Muscle of arm (tissue), 14 donors: ENCODE measurements at places on chromosomes 3 and 15. TPM values are rescaled to one million over a fixed set of nuclear protein-coding genes. Genes with fewer than 3 reads are reported as not detected.

RPP25 gene
- 0.95 TPM for polyA plus RNA-seq

TGM4 gene
- not detected for polyA plus RNA-seq

SPTSSB gene
- polyA plus RNA-seq, result 0.94 TPM

KIF7 gene
- 6.2 TPM for polyA plus RNA-seq

DNA sequence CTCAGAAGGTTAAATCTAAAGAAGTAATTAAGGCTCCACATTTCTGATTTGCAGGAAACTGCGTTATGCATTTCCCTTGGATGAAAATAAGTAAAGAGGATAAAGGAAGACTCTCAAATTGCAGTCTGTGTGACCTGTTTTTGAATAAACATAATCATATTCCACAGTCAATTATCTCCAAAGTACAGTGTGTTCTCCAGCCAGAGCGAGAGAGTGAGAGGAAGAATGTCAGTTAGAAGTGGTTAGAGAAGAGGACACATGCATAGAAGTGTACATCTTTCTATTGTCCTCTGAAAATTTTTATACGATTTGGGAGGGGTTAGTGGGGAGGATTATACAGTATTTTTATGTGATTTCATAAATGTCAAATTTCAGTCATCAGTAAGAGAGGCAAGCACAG, 487.1 kb downstream of the LPP start:
- no peak for DNase-seq

- DNase-seq, result no peak
Measured at GRCh38 chr15:92839696-92840095, 60.4 kb upstream of the CHD2 start.

GRCh38 chr3:172040078-172040980, 951 bp downstream of the FNDC3B start:
- peak; percentile 88 for DNase-seq

DNA sequence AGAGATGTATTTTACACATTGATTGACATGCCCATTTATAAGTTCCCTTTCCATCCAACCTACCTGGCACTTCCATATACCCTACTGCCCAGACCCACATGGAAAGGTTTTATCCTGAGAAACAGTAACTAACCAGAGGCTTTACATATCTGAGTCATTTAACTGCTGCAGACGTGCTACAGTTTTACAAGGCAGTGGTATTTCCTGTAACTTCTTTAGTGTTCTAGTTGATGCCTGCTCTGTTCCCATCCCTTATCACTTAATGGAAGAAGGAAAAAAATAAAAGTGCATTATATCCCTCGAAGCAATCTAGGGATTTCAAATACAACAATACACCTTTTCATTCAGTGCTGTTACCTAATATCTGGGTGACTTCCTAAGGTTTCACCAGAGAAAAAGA, 107.1 kb downstream of the TMCO5A start:
- DNase-seq, result no peak

DNA sequence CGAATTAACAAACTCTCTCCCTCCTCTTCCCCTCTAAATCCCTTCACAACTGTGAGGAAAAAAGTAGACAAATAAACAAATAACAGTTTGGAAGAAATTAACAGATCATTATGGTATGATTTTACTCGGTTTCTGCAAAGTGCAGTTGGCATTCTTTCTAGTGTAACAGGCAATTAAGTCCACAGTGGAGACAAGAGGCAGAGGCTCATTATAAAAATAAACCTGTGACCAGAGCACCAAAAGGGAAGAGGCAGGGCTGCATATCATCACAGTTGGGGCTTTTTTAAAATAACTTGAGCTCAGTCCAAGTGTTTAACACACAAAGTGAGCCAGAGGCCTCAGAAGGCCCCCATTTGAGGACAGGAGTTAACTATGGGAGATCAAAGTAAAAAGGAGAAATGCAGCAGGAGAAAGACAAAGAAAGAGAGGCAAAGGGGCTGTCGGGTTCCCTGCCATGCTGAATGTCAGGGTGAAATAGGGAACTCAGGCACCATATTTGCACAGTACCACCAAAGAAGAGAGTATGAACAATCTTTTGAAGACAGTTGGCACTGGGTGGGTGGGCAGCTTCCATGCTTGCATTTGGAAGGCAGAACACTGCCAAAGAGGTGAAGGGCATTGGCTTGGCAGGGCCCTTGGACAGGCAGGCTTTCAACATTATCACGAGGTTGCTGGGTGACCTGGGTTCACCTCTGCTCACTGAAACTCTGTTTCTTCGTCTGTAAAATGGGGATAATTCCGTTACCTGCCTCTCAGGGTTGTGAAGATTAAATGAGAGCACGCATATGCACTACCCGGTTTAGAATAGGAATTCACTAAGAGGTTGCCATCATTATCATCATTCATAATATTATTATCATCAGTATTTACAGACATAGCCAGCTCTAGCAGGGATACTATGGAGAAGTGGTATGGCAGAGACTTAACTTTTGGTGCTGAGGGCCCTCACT, 134.5 kb downstream of the MEX3B start:
- DNase-seq, result no peak

DNA sequence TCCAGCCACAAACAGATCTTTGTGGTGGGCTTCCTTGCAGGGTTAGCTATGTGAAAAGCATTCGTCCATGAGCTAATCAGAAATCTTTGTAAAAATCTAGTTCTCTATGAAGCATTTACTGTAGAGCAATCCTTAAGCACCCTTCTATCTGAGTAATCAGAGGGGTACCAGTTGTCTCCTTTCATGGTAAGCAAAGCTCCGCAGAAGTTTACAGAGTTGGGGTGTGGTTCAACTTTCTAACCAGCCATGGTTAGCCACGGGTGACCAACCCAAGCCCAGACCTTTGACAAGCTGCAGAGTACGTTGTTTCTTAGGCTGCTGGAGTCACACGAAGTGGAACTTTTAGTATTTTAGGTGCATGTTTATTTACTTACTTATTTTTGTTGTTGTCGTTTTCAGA, 77.4 kb downstream of the FLNB start:
- DNase-seq, result no peak

- no peak for DNase-seq
Measured at GRCh38 chr3:103082501-103082900, 647.7 kb downstream of the ZPLD1 start.

GRCh38 chr15:62382046-62382445, 217.0 kb upstream of the C2CD4B start:
- no peak for DNase-seq
